ENCODE measurements at places on chromosomes 5 and 9. TPM values are rescaled to one million over a fixed set of nuclear protein-coding genes. Genes with fewer than 3 reads are reported as not detected.

The RANBP3L gene
- 0.13 TPM for total RNA-seq

The MEGF9 gene
- total RNA-seq: 6.4 TPM

The FAM78A gene
- total RNA-seq: 0.24 TPM

The CEL gene
- total RNA-seq: 0.52 TPM

The TAF1L gene
- not detected for total RNA-seq

The ACO1 gene
- total RNA-seq: 144 TPM

The GPR21 gene
- not detected for total RNA-seq

The TNFSF15 gene
- total RNA-seq: 0.08 TPM

The NEURL1B gene
- total RNA-seq: 6.1 TPM

The IL9 gene
- total RNA-seq: not detected

The PRR7 gene
- 9.3 TPM for total RNA-seq

The ABO gene
- not detected for total RNA-seq

The RAD17 gene
- total RNA-seq: 14.0 TPM

The TTC23L gene
- not detected for total RNA-seq

The MARCHF3 gene
- total RNA-seq: 2.0 TPM

The PCDHGA11 gene
- total RNA-seq: 13.7 TPM

The LRRC70 gene
- total RNA-seq: 0.24 TPM

The IFNE gene
- total RNA-seq: 0.52 TPM

The F12 gene
- total RNA-seq: 1.0 TPM

The SLC1A1 gene
- total RNA-seq: 0.96 TPM

The PCDHGB6 gene
- 5.7 TPM for total RNA-seq

The GFI1B gene
- total RNA-seq: not detected

The ENHO gene
- total RNA-seq: not detected

The HMGXB3 gene
- total RNA-seq: 24.6 TPM

The OR1K1 gene
- total RNA-seq: not detected

The SPATA31A3 gene
- total RNA-seq: not detected

The LOX gene
- total RNA-seq: 125 TPM

The ATOSB gene
- 19.8 TPM for total RNA-seq

The NMUR2 gene
- 0.24 TPM for total RNA-seq

The PCDHB15 gene
- 0.48 TPM for total RNA-seq

The CDX1 gene
- total RNA-seq: not detected

The TMEM215 gene
- total RNA-seq: not detected

The SLC2A8 gene
- 16.0 TPM for total RNA-seq

The MXD3 gene
- total RNA-seq: 30.7 TPM

The TRIM7 gene
- 3.8 TPM for total RNA-seq

The IFNA2 gene
- not detected for total RNA-seq

The CAMK4 gene
- 7.3 TPM for total RNA-seq

The PHF24 gene
- total RNA-seq: 0.40 TPM
